ENCODE measurements at places on chromosomes 16 and 17.

DNA sequence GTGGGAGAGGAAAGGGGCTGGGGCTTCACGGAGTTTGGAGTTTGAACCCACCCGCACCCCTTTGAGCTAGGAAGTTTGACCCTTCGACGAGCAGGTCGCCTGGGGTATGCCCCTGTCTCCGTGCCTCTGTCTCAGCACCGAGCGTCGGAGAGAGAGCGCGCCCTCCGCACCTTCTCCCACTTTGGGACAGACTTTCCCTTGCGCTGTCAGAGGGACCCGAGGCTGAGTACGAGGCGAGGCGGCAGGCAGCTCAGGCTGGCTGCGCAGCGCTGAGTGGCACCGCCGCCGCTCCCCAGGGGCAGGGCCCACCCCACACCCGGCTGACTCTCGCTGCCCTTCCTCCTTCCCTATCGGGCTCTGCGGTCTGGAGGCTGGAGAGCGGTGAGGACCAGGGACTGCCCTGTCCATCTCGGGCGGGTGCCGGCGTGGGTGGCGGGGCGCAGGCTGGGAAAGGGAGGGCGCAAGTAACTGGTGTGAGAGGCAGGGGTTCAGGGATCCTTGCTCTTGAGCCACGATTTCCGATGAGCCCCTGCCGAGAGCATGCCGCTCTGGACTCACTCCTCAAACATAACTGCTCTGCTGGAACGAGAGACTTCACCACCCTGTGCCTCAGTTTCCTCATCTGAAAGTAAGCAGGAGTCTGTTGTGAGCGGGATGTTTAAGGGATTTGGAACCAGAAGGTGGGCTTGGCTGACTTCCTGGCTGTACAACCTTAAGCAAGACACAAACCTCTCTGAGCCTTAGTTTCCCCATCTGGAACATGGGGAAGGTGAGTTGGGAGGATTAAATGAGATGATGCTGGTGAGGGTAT is 981 bp downstream of the BEAN1 start:
- DNase-seq: no peak

GRCh38 chr17:1943436-1943831 is 81.7 kb downstream of the RTN4RL1 start:
- no peak for DNase-seq

DNA sequence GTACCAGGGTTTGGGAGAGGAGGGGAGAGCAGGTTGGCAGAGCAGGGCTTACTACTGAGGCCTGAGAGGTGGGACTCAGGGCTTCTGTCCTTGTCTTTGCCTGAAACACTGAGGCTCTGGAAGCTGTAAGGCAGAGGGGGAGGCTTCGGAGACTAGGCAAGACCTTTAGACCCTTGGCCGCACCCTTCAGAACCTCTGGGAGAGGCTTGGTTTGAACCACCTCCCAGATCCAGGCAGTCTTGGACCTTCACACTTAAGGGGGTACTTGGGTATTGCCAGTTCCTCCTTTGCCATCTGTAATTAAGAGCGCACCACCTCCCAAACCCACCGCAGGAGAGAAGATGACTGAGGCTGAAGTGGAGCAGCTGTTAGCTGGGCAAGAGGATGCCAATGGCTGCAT is 12.9 kb downstream of the MYL4 start:
- no peak for DNase-seq

DNA sequence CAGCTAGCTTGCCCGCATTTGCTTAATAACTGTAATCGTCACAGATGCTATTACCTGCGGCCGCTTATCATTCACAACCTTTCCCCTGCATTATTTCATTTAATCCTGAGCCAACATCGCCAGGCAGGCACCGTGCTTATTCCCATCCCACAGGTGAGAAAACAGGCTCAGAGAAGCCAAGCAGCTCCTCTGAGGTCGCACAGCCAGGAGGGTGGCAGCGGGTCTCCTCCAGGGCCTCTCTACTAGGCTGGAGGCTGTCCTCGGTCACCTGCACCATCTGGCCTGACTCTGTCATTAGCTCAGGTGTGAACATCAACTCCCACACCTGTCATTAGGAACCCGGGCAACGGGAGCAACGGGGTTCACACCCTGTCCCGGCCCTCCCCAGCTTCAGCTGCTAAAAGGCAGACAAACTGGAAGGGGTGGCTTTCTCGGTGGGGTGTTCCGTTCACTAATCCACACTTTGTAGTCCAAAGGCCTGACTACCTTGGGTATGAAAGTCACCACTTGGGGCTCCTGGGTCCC is 3.0 kb downstream of the PPL start:
- no peak for DNase-seq

DNA sequence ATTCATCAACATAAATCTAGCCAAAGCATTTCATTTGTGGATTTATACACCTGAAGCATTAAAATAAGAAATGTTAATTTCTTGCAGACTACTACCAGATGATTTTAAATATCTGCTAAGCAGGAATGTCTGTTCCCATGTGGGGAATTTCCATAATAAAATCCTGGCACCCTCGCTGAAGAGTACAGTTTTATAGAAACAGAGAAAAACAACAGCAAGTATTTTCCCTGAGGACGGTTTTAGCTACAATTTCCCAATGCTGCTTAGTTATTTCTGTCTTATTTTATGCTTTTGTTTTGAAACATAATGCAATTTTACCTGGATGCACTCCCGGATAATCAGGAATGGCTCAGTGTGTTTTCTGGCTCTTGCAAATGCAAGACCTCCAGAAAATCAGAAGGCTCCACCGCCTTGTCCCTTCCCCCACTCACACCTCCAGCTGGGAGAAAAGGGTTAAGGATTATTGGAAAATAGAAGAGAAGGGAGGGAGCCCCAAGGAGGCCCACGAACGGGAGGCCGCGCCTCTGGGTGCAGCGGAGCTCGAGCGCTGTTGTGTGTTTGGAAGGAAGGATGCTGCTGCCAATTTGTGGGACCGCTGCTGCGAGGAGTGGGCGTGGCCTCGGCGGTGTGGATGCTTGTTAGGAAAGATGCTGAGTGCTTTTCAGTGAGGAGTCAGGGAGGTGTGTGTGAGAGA is at the start of gene CNTNAP4:
Gene CNTNAP4 (plus strand): TSS at position 657 of the 694 bp plus-strand sequence. CDS start 262 bp downstream, outside the sequence.
- DNase-seq: no peak

GRCh38 chr17:29613352-29613837 is 9.3 kb downstream of the CORO6 start:
- DNase-seq: peak; percentile 95

DNA sequence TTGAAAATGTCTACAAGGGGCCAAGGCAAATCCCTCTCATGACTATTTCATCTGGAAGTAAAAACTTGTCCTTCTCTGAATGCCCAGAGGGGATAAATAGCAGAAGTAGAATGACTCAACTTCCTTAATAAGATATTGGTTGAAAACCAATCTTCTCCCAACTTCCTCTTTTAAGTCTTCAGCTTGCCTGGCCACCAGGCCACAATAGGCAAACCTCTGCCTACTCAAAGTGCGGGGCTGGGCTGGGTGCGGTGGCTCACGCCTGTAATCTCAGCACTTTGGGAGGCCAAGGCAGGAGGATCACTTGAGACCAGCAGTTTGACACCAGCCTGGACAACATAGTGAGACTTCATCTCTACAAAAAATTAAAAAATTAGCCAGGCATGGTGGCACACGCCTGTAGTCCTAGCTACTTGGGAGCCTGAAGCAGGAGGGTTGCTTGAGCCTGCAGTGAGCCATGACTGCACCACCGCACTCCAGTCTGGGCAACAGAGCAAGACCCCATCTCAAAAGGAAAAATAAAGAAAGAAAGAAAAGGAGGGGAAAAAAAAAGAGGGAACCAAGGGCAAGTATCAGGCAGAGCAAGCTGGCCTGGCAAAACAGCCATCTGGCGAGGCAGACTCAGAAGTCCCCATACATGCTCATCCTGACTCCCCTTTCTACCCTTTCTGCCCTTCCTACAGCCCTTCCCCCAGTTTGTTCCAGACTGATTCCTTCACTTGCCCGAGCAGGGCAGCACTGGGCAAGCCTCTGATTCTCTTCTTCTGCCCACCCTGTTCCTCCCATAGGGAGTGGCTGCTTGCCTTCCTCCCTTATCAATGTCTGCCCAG is 20.6 kb downstream of the MAP3K14 start:
- no peak for DNase-seq

GRCh38 chr17:345261-345660 is 7.3 kb downstream of the RPH3AL start:
- no peak for DNase-seq

GRCh38 chr16:69089091-69089910 is 16.2 kb upstream of the HAS3 start:
- no peak for DNase-seq

- DNase-seq: no peak
These were observed 88.0 kb downstream of the SDR42E1 start for GRCh38 chr16:81923296-81923695.

DNA sequence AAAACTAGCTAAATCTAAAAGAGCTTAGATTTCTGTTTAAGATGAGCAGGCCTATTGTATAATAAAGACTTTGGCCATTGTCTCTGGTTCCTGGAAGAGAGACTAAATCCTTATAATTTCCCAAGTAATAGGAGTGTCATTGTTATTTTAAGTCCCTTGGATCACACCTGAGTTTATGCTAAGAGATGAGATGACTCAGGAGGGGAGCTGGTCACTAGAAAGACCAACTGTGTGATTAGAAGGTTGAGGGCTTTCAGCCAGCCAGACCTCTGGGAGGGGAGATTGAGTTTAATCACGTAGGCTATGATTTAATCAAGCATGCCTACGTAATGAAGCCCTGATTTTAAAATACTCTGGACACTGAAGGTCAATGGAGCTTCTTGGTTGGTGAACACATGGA is 156.9 kb upstream of the C17orf78 start:
- DNase-seq: no peak

DNA sequence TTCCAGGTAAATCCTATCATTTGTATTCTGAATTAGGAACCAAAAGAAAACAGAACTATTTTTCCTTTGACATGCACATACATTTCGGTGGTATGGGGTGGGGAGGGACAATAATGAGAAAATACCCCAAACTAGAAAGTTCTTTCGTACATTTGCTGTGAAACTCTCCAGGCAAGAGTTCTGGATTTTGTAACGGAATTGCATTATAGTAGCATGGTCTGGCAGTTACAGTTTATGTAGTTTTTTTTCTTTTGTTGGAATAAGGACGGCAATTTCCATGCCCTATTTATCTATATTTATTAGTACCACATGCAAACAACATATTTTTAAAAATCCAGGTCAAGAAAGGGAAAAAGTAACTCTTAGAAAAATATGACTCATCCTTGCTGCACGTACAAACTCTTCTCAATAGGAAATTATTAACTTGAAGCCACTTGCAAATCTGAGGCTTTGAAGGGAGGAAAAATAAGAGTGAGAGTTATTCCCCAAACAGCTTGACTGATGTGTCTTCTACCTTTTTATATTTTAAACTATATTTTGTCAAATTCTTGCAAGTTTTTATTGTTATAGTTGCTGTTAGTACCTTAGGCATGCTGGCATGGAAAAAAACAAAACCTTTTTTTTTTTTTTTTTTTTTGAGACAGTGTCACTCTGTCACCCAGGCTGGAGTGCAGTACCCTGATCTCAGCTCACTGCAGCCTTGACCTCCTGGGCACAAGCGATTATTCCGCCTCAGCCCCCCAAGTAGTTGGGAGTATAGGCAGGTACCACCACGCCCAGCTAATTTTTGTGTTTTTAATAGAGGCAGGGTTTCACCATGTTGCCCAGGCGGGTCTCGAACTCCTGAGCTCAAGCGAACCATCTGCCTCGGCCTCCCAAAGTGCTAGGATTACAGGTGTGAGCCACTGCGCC is 69.3 kb downstream of the WWP2 start:
- DNase-seq: no peak

- DNase-seq: no peak
These were observed 210.6 kb downstream of the HAPSTR1 start for GRCh38 chr16:9302072-9302471.

- DNase-seq: no peak
These were observed 22.4 kb downstream of the LITAF start for GRCh38 chr16:11564046-11564926.

DNA sequence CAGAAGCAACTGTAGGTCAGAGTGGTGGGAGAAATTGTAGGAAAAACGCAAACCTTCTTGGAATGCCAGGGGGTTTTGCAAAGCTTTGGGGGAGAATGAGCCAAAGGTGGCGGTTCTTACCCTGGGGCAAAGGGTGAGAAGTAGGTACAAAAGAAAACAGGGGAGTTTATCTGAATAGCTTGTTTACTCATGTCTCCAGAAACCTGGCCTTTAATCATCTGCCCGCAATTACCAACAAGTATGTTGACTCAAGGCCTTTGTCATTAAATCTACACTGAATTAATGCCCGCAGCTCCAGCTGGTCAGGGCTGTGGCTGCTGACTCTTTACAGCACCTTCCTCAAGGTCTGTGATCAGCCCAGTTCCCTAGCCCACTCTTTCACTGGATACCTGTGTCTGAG is 320.1 kb downstream of the CBLN1 start:
- no peak for DNase-seq

DNA sequence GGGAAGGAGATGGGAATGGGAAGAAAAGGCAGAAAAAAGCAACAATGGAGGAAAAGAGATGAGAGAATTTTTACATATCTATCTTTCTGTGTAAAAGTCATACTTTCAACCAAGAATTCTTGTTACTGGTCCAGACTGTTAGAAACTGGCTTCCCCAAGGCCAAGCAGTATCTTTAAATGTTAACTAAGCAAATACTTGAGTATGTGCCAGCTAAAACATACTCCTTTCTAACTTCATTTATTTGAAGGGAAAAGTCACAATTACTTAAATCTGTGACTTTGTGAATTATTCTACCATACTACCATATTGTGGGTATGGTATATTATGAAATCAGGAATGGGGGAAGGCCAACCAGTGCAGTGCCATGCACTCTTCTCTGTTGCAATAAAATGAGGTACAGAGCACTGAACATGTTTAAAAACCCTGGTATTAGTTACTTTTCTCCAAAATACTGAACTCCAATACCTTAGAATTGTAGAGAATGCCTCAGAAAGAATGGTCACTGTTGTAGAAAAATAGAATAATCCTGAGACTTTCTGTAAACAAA is 92.3 kb upstream of the C17orf78 start:
- no peak for DNase-seq

GRCh38 chr17:63688396-63689020 is 11.4 kb downstream of the LIMD2 start:
- no peak for DNase-seq

GRCh38 chr17:80428363-80428762 is 13.4 kb downstream of the ENDOV start:
- no peak for DNase-seq

- no peak for DNase-seq
These were observed 247.8 kb downstream of the ENGASE start for GRCh38 chr17:79322211-79323123.

GRCh38 chr16:89314357-89314756 is 96.9 kb downstream of the ZNF778 start:
- DNase-seq: peak; percentile 46

DNA sequence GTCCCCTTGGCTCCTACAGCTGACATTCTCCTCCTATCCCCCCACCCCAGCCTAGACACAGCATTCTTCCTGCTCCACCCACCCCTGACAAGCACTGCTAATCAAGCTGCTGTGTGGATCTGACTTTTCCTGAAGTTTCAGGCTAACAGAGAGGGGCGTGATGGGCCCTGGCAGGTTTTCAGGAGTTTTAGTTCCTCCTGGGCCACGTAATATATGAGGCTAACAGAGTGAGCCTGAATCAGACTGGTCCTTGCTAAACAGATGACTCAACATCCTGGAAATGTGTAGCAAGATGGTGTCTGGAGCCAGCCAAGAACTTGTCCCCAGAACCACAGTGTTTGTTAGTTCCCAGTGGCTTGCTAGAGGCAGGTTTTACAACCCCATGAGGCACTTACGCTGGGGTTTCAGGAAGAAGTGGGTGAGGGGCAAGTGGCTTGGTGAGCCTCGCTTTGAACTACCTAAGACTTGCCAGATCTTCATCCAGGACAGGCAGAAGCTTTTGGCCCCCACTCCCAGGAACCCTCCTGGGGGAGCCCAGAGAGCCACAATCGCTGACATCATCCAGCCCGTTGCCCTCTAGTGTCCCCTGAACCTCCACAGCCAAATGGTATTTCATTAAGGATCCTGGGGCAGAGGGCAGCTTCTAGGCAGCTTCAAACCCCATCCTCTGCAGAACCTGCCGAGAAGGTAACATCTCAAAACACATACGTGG is 15.9 kb downstream of the TMEM92 start:
- DNase-seq: no peak

All from activated CD4-positive, CD25-positive, alpha-beta regulatory T cell treated with anti-CD3 and anti-CD28 coated beads, Interleukin-2, amount 50 U/mL, for 72 hours (primary cell).